GM04504 (cell line): ENCODE measurements at places on chromosomes 13 and 19.

- DNase-seq = no peak
Observed at GRCh38 chr19:49421039-49421877, 2.0 kb downstream of the PTH2 start.

- no peak for DNase-seq
Observed at GRCh38 chr19:40907968-40908735, 26.1 kb upstream of the CYP2A7 start.

GRCh38 chr13:51825681-51826254, 19.2 kb downstream of the TMEM272 start:
- DNase-seq = no peak

DNA sequence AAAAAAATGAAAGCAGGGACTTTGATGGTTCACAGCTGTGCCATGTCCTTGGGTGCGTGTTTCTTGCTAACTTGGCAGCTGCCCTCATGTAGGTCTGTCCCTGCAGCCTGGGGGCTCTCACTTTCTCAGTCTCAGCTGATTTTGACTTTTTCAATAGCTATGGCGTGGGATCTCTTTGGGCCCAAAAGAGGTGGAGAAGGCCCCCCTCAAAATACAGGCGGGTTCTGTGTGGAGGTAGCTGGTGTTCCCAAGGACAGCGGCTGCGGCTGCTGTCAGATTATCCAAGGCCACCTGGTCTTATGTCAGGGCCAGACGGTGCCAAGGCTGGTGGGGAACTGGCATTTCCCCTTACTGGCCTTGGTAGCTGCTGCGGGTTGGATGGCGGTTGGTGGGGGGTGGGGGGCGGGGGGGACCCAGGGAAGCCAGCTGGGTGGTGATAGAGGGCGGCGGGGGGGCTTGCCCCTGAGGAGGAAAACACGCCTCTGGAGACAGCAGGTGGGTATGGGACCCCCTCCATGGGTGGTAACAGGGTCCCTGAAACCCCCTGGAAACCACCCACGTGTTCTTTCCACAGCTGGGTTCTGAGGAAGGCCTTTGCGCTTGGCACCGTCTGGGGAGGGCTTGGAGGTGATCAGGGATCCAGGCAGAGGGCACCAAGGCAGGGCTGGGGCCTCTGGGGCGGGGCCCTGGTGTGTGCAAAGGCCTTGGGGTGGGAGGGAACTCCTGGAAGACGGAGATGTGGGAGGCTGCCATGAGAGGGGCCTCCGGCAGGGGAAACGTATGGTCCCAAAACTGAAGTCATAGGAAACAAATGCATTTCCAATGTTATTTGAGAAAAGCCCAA, 4.1 kb downstream of the TIMM13 start:
- no peak for DNase-seq

DNA sequence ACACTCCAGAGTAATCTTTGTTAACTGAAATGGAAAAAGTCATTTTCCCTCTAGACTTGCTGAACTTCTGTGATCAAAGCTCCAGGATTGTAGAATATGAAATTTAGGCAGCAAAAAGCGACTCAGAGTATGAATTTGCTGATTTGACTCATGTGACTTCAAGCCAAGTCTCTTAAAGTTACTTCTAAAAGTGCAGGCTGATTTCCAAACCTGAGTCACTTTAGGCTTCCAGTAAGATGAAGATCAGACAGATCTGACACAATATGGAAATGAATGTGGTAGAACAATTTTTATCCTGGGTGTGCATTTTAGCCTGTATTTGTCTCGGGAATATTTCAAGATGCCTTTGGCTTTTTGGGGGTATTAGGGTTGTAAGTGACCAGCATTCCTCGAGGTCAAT, 151.0 kb upstream of the TMTC4 start:
- DNase-seq = peak; percentile 1

DNA sequence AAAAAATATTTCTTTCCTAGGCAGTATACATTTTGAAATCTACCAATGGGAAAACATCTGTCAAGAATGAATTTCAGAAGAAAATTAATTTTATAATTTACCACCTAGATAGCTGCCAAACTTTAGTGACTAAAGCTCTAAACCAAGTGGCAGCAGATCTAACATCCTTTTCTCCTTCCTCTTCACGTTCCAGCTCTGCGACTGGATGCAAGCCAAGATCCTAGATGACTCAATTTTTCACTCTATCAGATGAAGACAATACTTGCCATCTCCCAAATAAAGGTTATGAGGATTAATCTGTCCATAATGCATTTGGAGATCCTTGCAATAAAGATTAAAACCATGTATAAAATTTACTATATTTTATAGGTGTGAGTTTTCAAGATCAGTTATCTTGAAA, 66.7 kb upstream of the MIR17HG start:
- no peak for DNase-seq
